Stimulated activated CD4-positive, alpha-beta T cell treated with anti-CD3 and anti-CD28 coated beads, TNF-alpha, amount 100 ng/mL, for 24 hours (primary cell): ENCODE measurements at places on chromosomes 1 and 21.

GRCh38 chr1:94840808-94841207 lies 20.7 kb downstream of the SLC44A3 start:
- DNase-seq = no peak

DNA sequence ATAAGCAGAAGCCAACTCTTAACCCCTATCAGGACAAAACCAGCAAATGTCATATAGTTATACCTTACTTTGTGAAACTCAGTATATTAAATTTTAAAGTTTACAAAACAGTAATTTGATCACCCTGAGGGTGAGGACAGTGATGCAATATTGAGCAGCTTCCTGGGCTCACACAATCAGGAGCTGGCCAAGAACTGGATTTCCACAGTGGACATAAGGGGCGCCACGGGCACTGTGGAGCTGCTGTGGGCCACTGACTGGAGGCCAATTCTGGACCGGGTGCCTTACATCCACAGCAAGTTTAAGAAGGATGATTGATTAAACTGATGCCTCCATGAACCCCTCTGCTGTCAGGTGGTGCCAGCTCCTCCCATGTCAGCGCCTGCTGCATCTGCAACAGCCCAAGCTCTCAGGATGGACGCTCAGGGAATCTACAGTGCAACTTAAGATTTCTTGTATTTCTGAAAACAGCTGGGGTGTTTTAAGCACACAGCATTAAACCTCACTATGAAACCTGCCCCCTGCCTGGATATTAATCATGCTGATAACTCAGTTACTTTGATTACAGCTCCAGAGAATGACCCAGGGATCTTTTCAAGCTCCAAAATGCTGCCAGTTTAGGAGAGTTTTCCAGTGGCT lies 55.9 kb downstream of the TOR3A start:
- no peak for DNase-seq

DNA sequence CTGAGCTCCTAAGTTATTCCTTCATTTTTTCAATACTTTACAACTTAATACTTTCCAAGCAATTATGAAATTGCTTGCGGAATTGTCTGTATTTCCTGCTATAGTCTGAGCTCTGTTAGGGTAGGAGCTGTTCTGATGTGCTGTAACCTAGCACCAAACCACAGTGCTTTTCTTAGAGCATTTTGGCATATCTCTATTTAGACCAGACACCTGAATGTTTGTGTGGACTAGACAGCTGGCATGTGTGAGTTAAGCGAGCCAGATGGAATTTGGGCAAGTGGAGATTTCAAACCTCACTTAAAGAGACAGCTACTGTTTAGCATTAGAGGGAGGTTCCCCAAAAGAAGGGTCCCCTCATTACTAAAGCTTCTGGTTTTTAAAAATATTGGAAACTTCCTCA lies 106.1 kb downstream of the RWDD3 start:
- DNase-seq = no peak

DNA sequence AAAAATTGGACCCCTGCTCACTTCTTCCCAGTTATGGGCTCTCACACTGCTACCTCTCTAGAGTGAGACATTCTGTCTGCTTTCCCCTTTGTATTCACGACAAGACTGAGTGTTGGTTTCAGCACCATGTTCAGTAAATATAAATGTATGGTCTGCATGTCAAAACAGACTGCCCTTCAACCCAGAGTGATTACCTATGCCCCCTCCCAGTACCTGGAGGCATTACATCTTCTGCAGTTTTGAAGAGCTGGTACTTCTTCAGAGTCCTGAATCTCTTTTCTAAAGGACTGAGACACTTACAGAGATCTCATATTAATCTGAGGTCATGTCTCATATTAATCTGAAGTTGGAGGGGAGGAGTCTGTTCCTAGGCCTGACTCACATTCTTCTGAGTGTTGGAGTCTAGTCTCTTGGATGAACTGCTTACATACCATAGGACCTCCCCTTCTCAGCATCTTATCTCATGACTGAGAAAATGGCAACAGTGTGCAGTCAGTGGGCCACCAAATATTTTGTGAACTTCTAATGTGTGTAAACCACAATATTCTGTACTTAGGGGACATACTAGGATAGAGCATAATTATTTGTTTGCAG lies 80.3 kb downstream of the RGL1 start:
- DNase-seq = no peak

GRCh38 chr1:50123071-50123470 lies 14.4 kb downstream of the ELAVL4 start:
- DNase-seq = no peak

DNA sequence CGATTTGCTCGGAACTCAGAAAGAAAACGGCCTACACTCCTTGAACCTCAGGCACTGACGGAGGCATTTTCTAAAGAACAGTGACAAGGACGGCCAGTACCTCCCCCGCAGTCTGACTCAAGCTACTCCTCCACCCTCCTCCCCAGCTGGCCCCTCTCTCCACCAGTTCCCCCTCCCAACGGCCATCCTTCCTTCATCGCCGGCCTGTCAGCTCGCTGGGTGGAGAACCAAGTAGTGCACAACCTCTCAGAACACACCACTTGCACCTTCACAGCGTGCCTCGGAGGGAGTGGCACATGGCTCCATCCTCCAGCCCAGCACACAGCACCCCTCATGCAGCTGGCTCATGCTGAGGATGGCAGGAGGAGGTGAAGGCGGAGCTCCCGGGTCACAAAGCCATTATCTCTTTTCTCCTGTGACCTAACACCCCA lies 58.8 kb downstream of the TOR1AIP2 start:
- DNase-seq = no peak

DNA sequence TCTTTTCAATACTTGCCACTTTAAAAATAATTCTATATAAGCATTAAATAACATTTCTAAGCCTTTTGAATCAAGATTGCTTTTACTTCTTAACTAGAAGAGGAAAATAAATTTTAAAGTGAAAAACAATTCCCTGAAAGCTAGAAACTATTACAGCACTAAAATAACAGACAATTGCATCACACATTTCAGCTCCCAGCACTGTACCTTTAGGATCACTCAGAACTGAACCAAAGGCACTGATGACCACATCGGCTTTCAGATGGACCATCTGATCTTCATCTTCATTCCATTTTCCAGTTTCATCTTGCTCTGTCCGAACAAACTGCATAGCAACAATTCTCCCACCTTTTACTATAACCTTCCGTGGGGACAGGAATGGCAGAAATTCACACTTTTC lies 347.3 kb downstream of the DPYD start:
- no peak for DNase-seq

GRCh38 chr21:31937303-31937702 lies 64.5 kb downstream of the HUNK start:
- no peak for DNase-seq

DNA sequence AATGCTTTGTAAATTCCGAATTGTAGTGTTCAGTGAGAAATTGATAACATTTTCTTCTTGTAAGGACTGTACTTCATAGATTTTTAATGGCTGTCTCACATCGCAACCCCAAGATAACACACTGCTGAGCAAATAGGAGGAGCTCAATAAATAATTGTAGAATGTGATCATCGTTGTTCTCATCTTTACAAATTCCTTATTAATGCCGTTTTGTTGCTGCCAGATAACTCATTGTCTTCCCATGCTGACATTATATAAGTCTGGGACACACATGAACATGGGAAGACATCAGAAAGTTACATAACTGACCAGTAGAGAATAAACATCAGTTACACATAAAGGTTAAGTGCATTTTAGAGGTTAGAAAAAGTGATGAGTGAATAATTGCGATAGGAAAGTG lies 46.4 kb upstream of the TSPAN2 start:
- DNase-seq = no peak

DNA sequence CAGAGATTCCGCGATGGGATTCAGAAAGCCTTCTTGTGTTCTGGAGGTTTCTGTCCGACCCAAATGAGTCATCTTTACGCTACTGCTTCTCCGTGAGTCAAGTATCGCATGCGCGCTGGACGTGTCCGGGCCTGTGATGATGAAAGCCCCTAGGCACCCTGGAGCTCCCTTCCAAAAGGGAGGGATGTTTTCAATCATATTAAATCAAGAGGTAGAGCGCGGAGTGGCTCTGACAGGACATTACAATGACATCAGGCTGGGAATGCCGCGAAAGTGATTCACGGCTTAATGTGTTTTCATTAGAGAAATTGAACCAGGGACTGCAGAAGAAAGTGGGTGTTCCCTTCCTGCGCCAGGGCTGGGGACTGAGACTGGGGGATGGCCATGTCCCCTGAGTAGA lies 48.5 kb downstream of the AJAP1 start:
- no peak for DNase-seq

- DNase-seq = no peak
These were observed at the start of gene COL16A1 for GRCh38 chr1:31703431-31704270. Gene COL16A1, minus strand, starts transcription at chr1:31704017. Its CDS starts 1,824 bp downstream, at chr1:31702193.

GRCh38 chr21:41475714-41476420 lies 32.1 kb downstream of the TMPRSS2 start:
- DNase-seq = no peak
